Stimulated activated CD8-positive, alpha-beta memory T cell treated with anti-CD3 and anti-CD28 coated beads, Interleukin-7, amount 100 ng/mL, for 4 hours (primary cell): ENCODE measurements at places on chromosomes 2 and 18.

DNA sequence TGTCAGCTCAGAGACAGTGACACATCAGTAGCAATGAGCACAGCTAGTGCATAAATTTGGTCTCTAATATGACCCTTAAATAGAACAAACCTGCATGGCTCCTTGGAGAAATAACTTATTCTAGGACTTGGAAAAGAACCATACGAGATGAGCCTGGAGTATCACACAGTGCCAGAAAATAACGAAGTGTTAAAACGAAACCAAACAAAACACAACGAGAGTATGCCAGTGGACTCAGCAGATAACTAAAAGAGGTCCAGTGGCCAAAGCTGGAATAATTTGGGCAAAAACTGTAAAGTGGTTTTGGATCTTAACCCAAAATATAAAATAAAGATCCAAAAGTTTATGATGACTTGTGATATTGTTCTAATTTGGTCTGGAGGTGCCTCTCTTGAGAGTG is 1599.0 kb upstream of the LRRTM1 start:
- no peak for DNase-seq

DNA sequence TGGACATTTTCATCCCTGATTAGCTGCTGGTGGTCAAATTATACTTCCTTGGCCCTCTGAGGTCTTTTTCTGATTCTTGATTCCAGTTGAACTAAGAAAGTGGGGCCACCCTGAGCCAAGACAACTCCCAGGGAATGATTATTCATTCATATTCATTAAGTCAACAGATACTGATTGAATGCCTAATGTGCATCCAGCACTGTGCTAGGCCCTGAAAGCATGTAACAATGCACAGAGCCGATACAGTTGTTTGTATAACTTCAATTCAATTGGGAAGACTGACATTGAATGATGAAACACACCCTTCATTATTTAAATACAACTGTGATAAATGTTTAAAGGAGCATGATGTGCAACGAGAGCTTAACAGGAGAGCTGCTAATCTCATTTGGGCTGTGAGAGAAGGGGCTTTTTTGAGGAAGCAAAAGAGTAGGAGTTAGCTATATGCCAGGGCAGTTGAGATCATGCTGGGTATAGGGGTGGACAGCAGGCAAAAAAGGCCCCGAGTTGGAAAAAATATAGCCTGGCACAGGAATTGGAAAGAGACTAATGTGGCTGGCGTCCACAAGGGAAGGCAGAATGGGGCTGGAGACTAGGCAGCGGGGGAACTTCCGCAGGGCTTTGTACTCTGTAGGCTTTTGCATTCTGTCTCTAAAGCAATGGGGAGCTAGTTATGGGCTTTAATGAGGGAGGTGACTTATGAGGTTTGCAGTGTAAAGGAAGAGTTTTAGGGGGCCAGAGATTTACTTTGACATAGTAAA is 57.2 kb upstream of the ACVR1 start:
- DNase-seq: no peak

DNA sequence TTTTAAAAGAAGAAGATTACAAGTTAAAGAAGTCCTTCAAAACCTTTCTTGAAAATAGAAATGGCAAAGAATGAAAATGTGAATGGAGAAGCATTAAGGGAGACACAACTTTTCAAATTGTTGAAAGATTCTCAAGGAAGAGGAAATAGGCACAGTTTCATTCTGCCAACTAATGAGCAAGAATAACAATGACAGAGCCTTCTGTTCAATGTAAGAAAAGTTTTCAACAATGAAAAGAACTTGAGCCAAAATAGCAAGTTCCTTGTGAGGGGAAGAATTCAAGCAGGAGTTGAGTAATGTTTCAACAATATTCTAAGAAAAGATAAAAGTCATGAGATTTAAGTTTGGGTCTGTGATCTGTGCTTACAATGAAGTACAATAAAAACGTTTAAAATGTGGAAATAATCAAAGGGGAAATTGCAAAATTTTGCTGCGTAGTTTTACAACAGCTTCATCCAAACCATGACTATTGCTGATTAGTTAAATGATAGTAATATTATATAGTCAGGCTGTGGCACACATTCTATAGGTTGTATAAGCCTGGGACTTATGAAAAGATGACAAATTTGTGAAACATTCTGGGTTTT is 122.6 kb downstream of the METTL4 start:
- no peak for DNase-seq

GRCh38 chr2:41283079-41283775 is 764.6 kb upstream of the PKDCC start:
- DNase-seq: no peak

- peak; percentile 30 for DNase-seq
These were observed 219.4 kb downstream of the LDLRAD4 start for GRCh38 chr18:13437796-13438506.

DNA sequence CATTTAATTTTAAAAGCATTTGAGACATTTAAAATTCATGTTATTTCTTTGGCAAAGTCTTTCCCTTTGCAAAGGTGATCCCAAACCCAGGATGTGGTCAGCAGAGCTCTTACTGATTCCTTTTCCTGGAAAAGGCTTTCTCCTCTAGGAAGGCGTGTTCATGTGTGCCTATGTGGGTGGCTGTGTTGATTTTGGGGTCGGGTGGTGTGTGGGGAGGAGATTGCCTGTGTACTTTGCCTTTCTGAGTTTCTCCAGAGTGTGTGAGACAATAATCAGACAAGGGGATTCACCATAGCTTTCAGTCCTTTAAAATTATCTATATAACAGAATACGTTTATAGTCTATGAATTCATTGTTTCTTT is 173.2 kb downstream of the SOCS6 start:
- DNase-seq: no peak

- DNase-seq: no peak
These were observed 7.9 kb downstream of the PKP4 start for GRCh38 chr2:158464426-158465281.

GRCh38 chr2:134603966-134604365 is 114.8 kb downstream of the TMEM163 start:
- no peak for DNase-seq

DNA sequence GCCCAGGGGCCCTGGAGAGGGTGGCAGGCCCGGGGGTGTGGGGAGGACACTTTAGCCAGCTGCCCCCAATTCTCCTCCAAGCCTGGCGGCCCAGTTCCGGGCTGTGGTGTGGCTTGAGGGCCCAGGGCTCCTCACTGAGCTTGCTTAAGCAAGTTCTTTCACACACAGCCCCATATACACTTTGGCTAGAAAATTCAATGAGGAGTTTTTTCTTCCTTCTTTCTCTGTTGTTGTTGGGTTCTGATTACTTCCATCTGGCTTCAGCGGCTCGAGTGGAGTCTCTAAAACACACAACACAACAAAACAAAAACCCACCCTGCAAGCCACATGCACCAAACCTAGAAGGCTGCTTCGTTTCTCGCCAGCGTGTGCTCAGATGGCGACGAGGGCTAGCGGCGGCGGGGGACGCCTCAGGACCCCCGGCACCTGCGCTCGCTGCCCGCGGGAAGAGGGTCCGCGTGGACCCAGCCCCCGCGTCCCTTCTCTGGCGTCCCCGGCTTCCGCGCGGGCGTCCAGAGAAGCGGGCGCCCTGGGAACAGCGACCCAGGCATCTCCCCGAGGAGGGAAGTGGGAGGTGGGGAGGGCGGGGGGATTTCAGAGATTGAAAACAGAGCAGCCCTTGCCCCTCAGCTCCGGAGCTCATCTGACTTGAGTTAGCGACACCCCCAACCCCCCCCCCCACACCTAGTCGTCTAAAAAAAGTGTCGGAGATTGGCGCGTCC is 577 bp upstream of the GLI2 start:
- DNase-seq: no peak

DNA sequence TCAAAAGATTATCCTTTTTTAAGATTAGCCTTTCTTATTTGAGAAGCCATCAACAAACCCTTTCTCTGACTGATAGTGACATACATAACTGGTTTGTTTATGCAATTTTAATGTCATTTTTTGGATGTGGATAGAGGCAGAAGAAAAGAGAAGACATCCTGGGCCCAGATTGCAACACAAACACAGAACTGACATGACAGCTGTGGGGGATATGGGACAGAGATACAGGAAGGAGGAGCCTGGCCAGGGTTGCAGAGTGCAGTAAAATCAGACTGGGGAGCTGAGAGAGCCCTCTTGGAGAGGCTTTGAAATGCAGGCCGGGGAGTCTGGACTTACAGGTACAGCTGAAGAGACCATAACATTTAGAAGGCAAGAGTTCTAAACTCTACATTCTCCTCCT is 65.1 kb downstream of the SIGLEC15 start:
- DNase-seq: no peak

DNA sequence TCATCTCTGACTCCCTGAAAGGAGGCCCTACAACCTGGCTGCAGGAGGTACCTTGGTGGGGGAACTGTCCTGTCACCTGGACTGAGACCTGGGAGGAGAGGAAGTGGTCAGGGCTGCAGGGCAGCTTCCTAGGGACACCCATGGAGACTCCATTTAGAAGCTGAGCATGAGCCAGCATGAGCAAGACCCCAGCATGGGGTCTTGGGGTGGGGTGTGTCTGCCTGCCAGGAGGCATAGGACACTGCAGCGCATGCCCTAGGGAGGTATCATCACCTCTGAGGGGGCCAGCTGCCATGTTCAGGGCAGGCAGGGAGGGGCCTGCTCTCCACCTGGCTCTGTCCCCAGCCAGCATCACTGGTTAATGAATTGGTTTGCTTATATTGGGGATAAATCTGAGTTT is 249.7 kb downstream of the CELF4 start:
- no peak for DNase-seq

DNA sequence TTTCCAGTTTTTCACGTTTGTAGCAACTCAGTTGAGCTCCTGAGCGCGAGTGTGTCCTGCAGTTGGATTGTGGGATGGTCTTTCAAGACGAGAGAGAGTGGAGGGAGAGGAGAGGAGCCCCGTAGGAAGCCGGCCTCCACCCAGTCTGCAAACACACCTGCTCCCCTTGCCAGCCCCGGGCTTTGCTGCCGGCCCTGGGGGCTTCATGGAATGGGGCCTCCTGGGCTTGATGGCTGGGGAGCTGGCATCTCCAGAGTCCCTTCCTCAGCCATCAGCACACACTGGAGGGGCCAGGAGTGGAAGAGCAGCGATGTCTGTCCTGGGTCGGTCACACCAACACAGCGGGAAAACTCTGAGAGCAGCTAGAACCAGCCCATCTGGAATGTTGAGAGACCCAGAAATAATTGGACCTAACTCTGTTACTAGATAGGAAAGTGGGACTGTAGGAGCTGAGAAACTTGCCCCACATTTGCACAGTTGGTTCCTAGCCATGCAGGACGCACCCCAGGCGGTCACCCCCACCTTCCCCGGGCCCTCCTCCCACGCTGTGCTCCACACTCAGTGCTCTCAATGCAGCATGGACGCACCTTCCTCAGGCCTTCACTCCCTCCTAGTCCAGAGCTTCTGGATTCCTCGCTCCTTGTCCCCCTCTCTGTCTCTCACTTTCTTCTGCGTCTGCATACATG is 69.6 kb downstream of the PTGR3 start:
- DNase-seq: no peak

GRCh38 chr2:120344214-120344975 is 1.5 kb upstream of the INHBB start:
- DNase-seq: no peak

DNA sequence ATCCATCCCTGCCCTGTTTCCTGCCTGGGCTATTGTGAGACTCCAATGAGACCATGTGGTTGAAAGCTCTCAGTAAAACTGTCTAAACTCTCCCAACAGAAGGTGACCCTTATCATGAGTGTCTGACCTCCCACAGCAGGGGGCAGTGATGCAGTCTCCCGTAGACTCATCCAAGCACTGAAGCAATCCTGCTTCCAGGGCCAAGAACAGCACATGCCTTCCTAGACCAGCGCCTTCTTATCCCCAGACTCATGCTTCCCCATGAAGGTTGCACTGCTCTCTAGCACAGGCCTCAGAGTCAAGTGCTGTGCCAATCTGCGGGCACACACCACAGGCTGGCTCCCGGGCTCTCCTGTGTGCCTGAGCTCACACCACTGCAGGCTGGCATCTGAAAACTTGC is 112.3 kb downstream of the TNS1 start:
- DNase-seq: no peak
